ENCODE measurements at places on chromosomes 1 and 21.

- no peak for DNase-seq
Measured at GRCh38 chr1:173328961-173329360, 121.8 kb upstream of the TNFSF4 start.

- DNase-seq: no peak
Measured at GRCh38 chr1:168752171-168752832, 23.3 kb upstream of the DPT start.

- no peak for DNase-seq
Measured at GRCh38 chr1:78032996-78033796, 12.6 kb upstream of the GIPC2 start.

GRCh38 chr1:28766532-28767183 lies 29.9 kb downstream of the YTHDF2 start:
- DNase-seq: no peak

DNA sequence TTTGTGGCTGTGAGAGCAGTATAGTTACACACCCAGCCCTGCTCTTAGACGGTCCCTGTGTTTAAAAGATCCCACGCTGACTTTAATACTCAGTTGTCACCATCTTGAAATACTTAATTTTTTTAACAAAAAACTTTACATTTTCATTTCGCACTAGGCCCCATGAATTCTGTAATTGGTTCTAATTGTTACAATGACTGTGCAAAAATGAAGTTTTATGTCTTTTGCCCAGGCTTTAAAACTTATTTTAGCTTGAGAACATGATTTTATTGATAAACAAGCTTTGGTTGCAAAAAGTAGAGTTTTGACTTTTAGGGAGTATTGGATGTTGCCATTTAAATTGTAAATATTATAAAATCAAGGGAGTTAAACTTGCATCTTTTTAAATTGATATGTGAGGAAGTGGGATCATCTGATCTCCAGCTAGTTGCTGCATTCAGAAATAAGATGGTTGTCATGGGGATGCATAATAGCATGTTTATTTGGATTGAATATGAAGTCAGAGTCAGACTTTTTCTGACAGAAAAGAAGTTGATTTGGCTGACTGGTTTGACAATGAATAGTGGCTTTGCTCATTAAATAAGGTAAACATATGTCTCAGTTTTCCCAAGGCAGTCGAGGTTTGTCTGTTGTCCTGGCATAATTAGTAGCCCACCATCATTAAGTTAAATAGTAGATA lies 23.0 kb upstream of the CRP start:
- DNase-seq: no peak

GRCh38 chr1:916173-917075 lies 7.3 kb upstream of the SAMD11 start:
- DNase-seq: no peak

- no peak for DNase-seq
Measured at GRCh38 chr1:76784502-76784901, 82.8 kb upstream of the ST6GALNAC5 start.

GRCh38 chr1:111880881-111881837 lies 108.3 kb downstream of the KCND3 start:
- DNase-seq: no peak

GRCh38 chr1:9643351-9644256 lies 7.9 kb upstream of the PIK3CD start:
- DNase-seq: no peak

- DNase-seq: no peak
Measured at GRCh38 chr1:173870252-173871075, 2.3 kb downstream of the ZBTB37 start.

DNA sequence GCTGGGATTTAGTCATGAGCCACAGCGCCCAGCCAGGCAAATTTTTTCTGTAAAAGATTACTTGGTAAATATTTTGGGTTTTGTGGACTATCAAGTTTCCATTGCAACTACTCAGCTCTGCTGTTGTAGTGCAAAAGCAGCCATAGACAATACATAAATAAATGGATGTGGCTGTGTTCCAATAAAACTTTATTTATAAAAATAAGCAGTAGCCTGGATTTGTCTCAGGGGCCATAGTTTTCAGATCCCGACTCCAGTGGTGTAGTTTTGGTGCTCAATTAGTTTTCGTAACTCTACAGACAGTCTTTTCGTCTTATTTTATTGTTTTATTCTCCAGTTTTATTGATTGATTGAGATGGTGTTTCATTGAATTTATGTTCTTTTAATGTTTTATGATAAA lies 80.1 kb upstream of the IVNS1ABP start:
- no peak for DNase-seq

GRCh38 chr21:34046917-34047316 lies 26.5 kb upstream of the MRPS6 start:
- no peak for DNase-seq

- no peak for DNase-seq
Measured at GRCh38 chr1:52125736-52126359, 16.0 kb upstream of the ZFYVE9 start.

- DNase-seq: no peak
Measured at GRCh38 chr1:201385299-201385891, 7.9 kb upstream of the TNNT2 start.

DNA sequence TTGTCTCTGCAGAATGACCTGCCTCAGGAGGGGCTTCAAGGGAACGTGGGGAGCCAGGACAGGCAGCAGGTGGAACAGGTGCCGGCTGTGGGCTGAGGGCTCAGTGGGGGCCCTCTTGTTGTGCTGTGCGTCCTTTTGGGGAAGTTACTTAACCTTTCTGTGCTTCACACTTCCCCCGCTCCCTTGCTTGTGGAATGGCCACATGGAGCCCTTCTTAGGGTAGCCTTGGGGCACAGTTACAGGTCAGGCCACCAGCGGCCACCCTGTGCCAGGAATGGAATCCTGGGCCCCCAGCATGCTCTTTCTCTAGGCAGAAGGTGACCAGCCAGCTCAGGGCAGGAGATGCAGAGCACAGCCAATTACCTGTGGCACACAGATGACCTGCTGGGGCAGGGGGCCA lies 2.6 kb downstream of the IKBKE start:
- DNase-seq: no peak

DNA sequence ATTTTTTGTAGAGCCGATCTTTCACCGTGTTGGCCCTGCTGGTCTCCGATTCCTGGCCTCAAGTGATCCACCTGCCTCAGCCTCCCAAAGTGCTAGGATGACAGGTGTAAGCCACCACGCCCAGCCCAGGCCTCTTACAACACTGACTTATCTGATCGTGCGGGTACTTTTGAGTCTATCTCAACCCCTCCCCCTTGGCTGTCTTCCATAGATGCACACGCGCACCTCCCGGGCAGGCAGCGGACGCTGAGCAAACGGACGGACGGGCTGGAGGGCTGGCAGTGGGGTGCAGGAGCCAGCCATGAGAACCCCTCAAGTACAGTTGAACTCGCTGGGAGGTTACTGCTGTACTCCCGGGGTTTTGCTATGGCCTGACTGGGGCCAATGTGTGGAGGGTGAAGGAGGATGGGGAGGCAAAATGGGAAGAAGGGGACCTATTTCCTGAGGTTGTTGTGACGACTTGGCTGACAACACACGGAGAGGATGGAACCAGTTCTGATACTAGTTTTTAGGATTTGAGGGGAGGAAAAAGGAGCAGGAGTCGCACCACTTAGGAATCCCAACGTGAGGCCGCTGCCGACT lies 959 bp downstream of the CD58 start:
- DNase-seq: peak; percentile 25

DNA sequence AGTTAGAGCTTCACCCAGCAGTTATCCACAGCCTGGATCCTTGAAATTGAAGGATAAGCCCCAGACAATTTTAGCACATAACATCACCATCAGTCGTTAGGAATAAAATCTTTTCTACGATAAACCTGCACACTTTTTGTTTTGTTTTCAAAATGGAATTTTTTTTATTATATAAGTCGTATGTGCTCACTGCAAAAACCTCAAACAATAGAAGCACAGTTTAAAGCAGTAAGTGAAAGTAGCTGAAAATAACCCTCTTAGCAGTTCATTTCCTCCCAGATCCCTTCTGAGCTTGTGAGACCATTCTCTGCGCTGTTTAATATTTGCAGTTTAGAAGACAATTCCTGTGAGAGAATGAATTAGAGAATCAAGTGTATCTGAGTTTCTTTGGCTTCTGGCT lies 38.3 kb downstream of the ELK4 start:
- no peak for DNase-seq
